CD4-positive, alpha-beta T cell treated with Interleukin-6 for 4 hours (primary cell): ENCODE measurements at places on chromosomes 11 and 22.

DNA sequence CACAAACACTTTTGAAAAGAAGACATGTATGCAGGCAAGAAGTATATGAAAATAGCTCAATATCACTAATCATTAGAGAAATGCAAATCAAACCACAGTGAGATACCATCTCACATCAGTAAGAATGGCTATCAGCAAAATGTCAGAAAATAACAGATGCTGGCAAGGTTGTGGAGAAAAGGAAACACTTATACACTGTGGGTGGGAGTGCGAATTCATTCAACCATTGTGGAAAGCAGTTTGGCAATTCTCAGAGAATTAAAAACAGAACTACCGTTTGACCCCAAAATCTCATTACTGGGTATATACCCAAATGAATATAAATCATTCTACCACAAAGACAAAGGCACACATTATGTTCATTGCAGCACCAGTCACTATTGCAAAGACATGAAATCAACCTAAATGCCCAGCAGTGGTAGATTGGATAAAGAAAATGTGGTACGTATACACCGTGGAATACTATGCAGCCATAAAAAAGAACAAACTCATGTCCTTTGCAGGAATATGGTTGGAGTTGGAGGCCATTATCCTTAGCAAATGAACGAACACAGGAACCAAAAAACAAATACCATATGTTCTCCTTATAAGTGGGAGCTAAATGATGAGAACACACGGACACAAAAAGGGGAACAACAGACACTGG lies 18.5 kb downstream of the MMP13 start:
- no peak for DNase-seq

- DNase-seq = no peak
Observed at GRCh38 chr11:84089072-84090057, 803.2 kb upstream of the CCDC90B start.

- no peak for DNase-seq
Observed at GRCh38 chr11:45896422-45896984, 10.6 kb downstream of the FREY1 start.

DNA sequence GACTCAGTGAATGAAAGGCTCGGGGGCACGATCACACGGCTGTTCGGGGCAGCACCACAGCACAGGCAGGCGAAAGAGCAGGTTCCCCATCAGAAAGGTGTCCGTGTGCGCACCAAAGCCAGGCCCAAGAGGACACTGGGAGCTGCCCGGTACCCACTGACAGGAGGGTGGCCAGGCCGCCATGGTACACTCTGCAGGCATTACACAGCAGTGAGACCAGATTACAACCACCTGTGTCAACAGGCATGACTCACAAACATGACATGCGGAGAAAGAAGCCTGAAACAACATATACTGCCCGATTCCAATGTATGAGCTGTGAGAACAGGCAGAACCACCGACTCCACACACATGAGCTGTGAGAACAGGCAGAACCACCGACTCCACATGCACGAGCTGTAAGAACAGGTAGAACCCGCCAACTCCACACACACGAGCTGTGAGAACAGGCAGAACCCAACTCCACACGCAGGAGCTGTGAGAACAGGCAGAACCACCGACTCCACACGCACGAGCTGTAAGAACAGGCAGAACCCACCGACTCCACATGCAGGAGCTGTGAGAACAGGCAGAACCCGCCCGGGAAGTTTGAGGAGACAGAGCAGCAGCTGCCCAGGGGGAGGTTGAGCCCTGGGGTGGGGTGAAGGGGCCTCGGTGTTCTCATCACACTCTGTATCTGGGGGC lies 32.6 kb downstream of the KIAA0930 start:
- no peak for DNase-seq

GRCh38 chr11:132318421-132319157 lies 948.2 kb downstream of the NTM start:
- no peak for DNase-seq

GRCh38 chr11:78187366-78188285 lies 800 bp downstream of the KCTD21 start:
- DNase-seq = no peak

DNA sequence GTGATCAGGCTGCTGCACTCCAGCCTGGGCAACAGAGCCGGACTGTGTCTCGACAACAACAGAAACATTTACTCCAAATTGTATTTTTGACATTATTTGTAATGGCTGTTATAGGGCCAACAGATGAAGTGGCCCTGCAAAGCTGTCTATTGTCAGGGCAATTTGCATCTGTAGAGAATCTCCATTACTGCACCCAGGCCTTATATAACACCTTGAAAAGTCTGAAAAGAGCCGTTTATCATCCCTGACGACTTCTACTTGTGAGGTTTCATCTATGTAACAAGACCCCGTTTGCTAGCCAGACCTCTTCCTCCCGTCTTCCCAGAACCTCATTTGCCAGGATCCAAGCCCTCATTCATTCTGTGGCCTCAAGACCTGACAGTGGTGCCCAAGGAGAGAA lies 9.1 kb upstream of the CTTN start:
- no peak for DNase-seq

DNA sequence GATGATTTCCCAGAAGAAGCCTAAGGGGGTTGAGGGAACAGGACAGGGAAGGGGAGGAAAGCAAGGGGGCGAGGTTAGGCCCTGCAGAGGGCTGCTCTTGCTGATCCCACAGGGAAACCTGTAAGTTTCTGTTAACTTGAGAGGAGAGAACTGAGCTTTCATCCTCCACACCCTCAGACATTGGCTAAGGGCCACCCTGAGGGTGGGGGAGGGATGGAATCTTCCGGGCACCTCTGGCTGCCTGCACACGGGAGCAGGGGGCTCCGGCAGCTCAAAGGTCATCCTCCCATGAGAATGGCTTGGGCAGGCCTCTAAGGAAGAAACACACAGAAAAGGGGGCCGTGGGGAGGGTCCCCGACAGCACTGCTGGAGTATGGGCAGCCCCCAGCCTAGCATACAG lies 108.1 kb downstream of the TSPAN18 start:
- no peak for DNase-seq

- no peak for DNase-seq
Observed at GRCh38 chr11:58919980-58920379, 19.3 kb upstream of the GLYATL1 start.
